ENCODE measurements at places on chromosomes 3 and 15.

DNA sequence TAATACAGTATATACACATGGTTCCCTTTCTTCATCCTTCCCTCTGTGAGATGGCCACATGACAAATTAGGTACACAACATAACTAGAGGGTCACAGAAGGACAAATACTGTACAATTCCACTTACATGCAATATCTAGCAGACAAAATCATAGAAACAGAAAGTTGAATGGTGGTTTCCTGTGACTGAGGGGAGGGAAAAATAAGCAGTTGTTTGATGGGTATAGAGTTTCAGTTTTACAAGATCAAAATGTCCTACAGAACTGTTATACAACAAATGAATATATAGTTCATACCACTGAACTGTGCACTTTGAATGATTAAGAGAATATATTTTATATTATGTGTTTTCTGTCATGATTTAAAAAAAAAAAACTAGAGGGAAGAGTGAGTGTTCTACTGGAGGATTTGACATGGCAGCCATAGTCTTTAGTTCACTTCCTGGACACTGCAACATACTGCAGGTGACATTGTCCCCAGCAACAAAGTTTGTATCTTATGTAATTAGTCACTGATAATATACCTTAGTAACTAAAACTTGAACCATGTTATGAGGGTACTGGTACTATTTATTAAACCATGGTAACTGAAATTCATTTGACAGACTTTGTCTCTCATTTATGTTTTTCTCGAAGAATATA is 37.2 kb downstream of the CCDC54 start:
- DNase-seq = no peak

- DNase-seq = no peak
Measured at GRCh38 chr15:66829551-66830121, 127.6 kb downstream of the SMAD6 start.

DNA sequence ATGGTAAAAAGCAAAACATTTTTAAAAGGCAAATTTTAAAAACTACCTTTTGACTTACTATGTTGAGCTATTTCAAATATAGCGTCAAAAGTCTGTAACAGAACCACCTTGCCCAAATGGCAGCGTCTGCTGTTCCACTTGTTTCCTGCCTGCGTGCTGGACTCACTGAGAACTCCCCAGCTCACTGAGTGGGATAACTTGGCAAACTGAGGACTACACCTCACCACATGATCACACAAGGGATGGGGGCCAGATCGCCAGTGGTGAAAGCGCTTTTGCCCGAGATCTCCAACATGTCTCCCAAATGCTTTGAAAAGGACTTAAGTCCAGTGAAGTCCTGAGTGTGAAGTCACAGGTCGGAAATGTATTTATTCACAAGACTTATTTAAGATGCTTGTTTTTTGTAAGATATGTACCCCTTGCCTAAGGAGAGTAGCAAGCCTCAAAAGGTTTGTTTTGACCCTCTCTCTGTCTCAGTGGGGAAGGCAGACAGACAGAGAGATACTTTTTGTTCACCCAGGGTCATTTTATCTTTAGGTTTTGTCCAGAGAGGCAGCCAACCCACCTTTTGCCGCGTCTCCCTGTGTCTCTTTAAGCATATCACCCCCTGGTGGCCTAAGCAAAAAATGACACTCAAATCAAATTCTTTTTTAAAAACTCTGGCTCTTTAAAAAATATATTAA is 192.6 kb downstream of the PDZRN3 start:
- DNase-seq = no peak

- no peak for DNase-seq
Measured at GRCh38 chr3:121483290-121483689, 62.5 kb downstream of the POLQ start.

DNA sequence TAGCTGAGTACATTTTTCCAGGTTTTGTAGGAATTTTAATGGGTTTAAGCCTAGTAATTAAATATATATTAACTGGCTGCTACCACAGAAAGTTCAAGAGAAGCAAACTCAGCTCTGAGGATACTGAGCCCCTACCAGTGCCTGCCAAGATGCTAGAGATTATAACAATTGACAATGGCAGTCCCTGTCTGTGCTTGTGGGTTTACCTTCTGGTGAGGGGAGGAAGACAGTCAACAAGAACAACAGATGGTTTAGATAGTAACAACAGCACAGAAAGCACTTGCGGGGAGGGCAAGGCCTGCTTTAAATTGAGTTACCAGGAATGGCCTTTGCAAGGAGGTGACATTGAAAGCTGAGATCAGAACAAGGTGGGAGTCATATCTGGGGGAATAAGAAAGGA is 56.6 kb upstream of the ARHGEF3 start:
- no peak for DNase-seq

DNA sequence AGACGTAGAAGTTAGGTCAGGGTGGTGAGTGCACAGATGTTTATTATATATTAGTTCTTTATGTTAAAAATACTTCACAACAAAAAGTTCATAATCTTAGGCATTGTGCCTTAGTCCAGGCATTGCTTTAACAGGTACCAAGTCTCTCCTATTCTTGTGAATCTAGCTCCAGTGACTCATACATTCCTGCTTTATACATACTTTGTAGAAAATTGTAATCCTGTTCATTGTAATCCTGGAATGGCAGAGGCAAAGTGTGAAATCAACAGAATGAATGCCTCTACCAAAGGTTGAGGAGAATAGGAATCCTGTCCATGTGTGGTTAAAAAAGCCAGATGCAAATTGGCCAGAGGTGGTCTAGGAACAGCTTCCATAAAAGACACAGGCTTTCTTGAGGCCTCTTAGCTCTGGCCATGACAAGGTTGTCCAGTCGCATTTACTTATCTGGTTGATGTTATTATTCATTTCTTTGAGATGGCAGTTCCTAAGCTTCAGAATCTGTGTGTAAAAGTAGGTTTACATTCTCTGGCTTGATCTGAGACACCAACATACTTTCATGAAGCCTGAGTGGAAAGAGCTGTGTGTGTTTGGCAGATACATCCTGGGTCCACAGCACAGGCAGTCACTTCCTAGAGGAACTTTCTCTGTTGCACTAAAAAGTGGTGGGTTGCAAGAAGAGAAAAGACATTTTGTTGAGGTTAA is 109.0 kb downstream of the CDIN1 start:
- DNase-seq = no peak

- no peak for DNase-seq
Measured at GRCh38 chr3:129025108-129025507, 24.0 kb downstream of the EFCC1 start.

GRCh38 chr3:140092848-140093536 is 158.0 kb downstream of the CLSTN2 start:
- no peak for DNase-seq

GRCh38 chr3:195099951-195100785 is 170.8 kb downstream of the XXYLT1 start:
- no peak for DNase-seq

GRCh38 chr3:56919797-56920195 is 118.0 kb upstream of the ARHGEF3 start:
- DNase-seq = no peak

GRCh38 chr3:140727886-140728285 is 50.0 kb downstream of the TRIM42 start:
- DNase-seq = no peak

DNA sequence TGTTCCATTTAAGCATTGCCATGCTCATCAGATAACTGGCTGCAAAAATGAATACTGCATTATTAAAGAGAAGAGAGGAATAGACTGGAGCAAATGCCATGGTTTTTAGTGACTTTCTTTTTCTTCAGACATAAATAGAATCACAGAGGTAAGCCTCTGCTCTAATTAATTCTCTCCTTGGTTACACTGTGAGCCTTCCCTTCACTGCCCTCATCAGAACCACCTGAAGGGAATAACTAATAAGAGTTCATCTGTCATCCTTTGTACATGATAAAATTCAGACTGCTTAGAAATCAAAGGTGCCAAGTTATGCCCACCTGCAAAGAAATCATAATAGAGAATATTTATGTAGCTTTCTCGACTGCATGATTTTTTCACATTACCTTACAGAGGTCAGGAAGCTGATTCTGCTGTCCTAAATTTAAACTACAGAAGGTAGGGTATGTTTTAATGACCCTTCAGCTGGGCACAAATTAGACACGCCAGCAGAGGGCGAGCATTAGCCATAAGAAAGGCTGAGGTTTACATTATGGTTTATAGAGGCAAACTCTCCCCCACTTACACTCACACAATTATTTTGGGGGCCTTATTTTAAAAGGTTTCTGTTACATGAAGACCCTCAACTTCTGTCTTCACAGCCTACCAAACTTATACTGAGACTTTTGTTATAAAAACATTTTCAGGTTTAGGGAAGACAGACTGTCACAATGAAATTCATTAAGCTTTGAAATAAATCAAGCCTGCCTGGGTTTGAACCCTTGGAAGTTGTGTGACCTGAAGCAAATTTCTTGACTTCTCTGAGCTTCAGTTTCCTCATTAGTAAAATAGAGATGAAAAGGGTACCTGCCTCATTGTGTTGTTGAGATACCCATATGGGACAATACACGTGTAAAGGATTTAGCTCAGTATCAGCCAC is 15.3 kb upstream of the UNC13C start:
- no peak for DNase-seq

GRCh38 chr15:70376031-70376928 is 278.6 kb upstream of the TLE3 start:
- no peak for DNase-seq

DNA sequence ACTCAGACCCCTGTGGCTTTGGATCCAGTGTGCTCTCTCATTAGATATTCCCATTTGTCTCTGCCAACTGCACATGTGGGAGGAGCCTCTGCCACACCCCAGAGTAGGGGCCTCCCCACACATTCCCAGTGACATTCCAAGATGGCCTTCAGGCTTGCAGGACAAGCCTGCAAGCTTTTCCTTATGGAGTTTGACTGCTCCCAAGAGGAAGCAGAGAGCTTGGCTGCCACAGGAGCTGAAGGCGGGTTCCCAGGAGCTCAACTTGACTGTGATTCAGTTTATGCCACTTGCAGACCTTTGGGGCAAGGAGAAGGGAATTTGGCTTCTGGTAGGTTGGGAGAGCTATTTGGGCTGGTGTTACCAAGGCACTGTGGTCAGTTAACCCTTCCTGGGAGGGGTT is 22.5 kb upstream of the EPHB1 start:
- no peak for DNase-seq

DNA sequence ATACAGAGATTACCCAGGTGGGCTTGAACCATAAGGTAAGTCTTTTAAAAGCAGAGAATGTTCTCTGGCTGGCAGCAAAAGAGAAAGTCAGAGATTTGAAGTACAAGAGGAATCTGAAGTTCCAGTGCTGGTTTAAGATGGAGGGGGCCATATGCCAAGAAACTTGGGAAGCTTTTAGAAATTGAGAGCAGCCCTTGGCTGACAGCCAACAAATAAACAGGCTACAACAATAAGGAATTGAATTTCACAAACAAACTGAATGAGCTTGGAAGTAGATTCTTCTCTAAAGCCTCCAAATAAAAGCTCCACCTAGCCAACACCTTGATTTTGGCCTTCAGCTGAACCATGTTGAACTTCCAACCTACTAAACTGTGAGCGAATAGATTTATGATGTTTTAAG is 85.7 kb downstream of the TRIM42 start:
- no peak for DNase-seq

DNA sequence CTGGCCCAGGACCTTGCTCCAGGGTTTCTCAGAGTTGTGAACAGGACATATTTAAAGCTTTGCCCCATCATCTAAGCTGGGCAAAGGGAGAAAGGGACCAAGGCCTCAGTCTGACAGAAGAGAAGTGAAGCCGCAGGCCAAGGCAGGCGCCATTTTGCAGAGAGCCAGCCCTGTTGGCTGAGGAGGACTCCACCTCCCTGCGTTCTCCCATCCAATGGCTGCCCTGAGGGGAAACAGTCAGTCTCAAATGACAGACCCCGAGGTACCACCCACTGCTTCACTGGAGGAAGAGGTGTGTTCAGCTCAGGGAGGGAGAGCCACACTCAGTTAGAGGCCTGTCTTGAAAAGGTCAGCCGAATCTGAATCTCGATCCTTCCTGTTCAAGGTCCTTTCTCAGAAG is 86.1 kb downstream of the ADAMTS17 start:
- no peak for DNase-seq

GRCh38 chr3:4533489-4534443 is 40.6 kb downstream of the ITPR1 start:
- peak; percentile 96 for DNase-seq

- DNase-seq = no peak
Measured at GRCh38 chr3:47339951-47340350, 40.9 kb upstream of the PTPN23 start.

DNA sequence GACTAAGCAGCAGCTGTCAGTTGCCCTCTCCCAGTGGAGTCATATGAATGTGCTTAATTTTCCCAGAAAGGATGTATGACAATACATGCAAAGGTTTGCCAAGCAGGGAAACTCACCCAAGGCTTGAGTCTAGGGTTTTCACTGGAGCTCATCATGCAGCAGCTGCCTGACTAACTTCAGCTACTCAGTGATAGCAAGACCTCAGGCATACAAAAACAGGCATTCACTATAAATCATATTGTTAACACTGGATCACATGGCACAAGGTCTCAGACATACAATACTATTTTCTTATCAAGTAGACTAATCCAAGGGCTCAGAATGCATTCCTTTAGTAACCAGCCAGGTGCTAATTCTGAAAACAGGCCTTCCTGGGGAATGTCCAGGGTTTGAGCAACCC is 85.0 kb upstream of the STAC start:
- no peak for DNase-seq

DNA sequence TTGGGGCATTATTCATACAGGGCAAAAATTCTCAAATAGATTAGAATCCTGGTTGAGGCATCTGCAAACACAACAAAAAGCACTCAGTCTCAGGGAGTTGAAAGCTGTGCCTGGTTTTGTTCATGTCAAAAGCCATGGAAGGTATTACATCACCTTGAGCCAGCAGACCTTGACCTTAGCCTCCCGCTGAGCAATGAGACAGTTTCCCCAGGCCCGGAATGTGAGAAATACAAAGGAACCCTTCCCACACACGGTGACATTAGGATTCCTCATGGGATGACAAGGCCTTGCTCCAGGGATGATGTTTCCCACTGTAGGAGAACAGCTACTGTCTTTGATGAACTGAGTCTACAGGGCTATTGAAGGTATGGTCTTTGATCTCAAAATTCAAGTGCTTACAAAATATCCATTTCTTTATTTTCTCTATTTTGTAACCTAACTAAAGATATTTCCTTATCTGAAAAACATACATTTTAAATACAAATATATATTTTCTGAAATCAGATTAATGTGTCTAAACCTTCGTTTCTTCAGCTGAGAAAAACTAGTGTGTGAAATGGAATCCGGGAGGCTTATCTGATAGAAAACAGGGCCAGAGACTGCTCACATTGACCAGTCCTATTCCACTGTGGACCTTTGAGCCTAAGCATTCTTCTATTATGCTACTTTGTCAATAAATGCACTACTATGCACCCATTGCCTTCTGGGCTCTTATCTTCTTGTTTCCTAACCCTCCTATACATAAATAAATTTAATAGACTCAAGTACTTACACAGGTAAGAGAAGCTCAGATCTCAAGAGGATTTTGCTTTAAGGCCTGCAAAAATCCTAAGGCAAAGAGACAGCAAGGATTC is 298.2 kb downstream of the KBTBD8 start:
- DNase-seq = no peak

Data from GF-D8 (cell line).